HL-60 (cell line): ENCODE measurements at places on chromosomes 16 and 17.
A peak's percentile ranks its signal among the peaks of the same experiment; 100 is the strongest.

GRCh38 chr17:56034197-56034635 lies 119.1 kb upstream of the ANKFN1 start:
- no peak for DNase-seq

- no peak for DNase-seq
These were observed 81.9 kb downstream of the KCNJ18 start for GRCh38 chr17:21774263-21774662.

GRCh38 chr17:48545022-48545375 lies at the start of gene HOXB2:
Gene HOXB2, minus strand, starts transcription at chr17:48545109. Its CDS starts 198 bp downstream, at chr17:48544911.
- DNase-seq, result no peak

GRCh38 chr16:85926370-85926769 lies 27.4 kb downstream of the IRF8 start:
- no peak for DNase-seq

GRCh38 chr17:75526555-75527270 lies 1.2 kb downstream of the LLGL2 start:
- no peak for DNase-seq

GRCh38 chr17:61498042-61498994 lies 46.1 kb downstream of the TBX4 start:
- no peak for DNase-seq

- no peak for DNase-seq
These were observed 71.8 kb downstream of the PRKCA start for GRCh38 chr17:66373944-66374817.

- no peak for DNase-seq
These were observed 6.9 kb downstream of the SLC12A4 start for GRCh38 chr16:67961551-67961957.

DNA sequence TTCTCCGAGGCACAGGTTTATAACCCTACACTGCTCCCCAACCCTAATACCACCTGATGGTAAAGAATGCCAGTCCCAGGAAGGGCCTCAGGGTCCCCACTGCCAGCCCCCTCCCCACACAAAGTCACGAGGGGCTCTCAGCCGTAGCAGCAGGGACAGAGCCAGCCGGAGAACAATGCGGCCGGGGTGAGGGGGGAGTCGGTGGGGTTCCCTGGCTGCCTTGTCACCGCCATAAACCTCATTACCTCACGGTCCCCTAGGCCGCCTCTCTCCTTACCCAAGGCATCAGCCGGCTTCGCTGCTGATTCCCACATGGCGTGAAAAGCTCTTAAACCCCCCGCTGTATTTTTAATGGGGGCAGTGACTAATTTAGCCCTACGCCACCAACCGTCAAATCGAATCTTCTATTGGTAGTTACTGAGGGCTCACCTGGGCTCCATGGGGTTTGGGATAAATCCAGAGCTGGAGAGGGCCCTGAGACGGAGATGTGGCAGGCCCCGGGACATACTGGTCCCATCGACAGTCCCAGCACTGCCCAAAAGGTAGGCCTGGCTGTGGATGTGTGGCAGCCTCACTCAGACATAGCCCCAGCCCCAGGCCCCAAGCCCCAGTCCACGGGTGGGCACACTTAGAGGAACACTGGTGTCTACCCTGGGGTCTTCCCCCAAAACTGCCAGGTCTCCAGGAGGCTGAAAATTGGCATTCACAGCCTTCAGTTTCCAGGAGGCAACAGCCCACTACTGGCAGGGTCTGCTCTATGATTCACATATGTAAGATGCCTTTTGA lies 115.3 kb downstream of the C16orf78 start:
- DNase-seq, result no peak

GRCh38 chr17:17420082-17420481 lies 56.7 kb upstream of the MED9 start:
- DNase-seq, result no peak

DNA sequence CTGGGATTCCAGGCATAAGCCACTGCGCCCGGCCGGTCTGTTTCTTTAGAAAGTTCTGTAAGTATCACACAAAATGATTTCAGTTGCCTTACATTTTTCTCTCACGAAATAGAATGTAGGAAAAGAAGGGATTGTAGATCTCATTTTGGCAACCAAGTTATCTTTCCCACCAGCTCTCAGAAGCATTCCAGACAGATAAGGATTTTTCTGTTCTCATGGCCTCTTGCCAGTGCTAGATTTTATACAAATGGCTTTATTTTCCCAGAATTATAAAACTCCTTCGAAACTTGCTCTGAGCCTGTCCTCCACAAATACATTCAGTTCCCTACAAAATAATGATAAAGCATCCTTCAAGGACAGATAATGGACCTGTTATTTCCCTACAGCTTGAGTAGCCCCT lies 46.9 kb downstream of the LCMT1 start:
- no peak for DNase-seq

GRCh38 chr17:43839670-43840108 lies 6.7 kb upstream of the MPP3 start:
- no peak for DNase-seq

DNA sequence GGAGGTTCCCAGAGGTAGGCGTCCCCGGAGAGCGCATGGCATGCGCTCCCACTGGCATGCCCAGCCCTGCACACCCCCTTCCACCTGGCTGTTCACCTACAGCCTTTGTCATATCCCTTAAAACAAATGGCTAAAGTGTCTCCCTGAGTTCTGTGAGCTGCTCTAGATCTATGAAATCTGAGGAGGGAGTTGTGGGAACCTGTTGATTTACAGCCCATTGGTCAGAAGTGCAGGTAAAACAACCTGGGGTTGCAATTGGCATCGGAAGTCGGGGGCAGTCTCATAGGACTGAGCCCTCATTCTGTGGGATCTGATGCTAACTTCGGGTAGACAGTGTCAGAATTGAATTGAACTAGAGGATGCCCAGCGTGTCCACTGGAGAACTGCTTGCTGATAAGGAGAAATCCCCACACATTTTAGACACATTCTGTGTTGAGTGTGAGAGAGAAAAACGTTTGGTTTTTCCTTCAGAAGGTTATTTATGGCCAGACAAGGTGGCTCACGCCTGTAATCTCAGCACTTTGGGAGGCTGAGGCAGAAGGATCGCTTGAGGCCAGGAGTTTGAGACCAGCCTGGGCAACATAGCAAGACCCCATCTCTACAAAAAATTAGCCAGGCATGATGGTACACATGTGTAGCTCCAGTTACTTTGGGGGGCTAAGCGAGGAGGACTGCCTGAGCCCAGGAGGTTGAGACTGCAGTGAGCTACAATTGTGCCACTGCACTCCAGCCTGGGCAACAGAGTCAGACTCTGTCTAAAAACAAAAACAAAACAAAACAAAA lies 22.1 kb upstream of the GSG1L start:
- DNase-seq, result no peak

GRCh38 chr16:23374721-23375510 lies 72.8 kb downstream of the SCNN1B start:
- DNase-seq, result no peak

DNA sequence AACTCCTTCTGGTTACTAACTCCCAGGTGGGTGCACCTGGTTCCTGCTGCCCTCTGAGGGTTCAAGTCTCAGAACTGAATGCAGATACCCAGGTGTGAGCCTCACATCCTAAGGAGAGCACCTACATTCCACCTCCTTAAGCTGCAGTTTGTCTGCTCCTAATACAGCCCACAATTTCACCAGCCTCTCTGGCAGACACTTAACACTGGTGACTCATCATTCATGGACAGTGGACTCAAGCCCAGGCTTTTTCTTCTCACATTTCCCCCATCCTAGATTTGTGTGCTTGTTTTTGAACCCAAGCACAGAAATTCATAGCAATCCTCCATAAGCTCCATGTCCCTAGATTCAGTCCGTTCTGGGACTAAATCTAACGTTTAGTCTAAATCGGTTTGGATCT lies 7.0 kb upstream of the MAF start:
- DNase-seq, result no peak

DNA sequence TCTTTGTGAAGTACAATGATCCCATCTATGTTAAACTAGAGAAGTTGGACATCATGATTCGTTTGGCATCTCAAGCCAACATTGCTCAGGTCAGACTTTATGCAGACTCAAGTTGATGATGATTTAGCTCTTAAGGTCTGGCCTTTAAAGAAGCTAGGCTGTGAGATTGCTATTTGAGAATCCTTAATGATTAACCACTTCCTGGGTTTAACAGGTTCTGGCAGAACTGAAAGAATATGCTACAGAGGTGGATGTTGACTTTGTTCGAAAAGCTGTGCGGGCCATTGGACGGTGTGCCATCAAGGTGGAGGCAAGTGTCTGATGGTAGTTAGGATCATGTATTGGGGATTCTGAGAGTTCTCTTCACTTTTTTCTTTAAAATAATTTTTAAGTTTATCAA lies 40.3 kb downstream of the AP2B1 start:
- no peak for DNase-seq

GRCh38 chr16:4957720-4958509 lies at the start of gene SEC14L5:
Gene SEC14L5, plus strand, starts transcription at chr16:4958330. Its CDS starts 994 bp downstream, at chr16:4959324.
- peak; percentile 97 for DNase-seq

- no peak for DNase-seq
These were observed 3.9 kb downstream of the RAB40C start for GRCh38 chr16:593807-594206.

- no peak for DNase-seq
These were observed 24.8 kb downstream of the RAD51D start for GRCh38 chr17:35094902-35095301.

DNA sequence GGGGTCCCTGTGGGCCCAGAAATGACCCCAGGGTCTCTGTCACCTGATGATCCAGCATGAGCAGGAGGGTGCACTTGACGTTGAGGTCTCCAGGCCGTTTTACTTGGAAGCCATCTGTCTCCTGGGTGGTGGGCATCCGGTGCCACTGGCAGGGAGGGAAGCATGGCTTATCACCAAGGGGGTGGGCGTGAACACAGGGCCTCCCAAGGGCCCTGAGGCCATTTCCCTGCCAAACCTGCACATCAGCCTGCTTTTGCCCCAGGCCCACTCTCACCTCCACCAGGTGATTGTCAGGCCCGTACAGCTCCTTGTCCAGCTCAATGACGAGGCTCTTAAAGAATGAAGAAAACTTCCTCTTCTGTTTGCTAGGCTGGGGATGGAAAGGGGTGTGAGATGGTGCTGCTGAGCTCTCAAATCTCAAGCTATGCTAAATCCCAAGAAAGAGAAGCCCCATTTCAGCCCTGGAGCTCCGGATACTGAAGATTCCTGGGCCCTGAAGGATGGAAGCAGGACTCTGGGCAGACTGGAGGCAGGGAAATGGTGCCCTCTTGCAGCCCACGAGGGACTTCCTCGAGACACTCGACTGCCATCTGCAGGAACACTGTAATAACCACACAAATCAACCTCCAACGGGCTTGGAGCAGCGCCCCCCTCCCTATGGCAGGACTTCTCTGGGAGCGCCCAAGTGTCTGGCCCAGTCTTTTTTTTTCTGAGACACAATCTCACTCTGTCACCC lies 7.1 kb upstream of the FTSJ3 start:
- peak; percentile 91 for DNase-seq

DNA sequence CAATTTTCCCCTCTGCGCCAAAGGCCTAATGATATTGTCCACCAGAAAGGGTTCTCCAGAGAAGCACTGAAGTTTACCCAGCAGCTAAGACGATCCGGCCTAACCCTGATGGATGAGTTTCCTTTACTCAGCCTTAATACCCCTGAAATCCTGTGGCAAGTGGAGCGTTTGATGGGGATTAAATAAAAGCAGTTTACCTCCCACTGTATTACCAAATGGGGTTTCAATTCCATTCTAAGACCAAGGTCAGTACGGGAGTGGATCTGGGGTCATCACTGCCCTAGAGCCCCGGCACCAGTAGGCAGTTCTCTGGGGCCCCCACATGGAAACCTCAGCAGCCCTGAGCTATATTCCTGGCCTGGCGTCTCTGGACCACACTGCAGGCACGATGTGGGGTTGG lies 97.1 kb upstream of the NOL11 start:
- DNase-seq, result no peak

GRCh38 chr16:74623839-74624235 lies 16.9 kb upstream of the GLG1 start:
- DNase-seq, result no peak

GRCh38 chr16:48082516-48082915 lies 73.3 kb downstream of the ABCC12 start:
- DNase-seq, result no peak

- DNase-seq, result no peak
These were observed 116.5 kb upstream of the GOT2 start for GRCh38 chr16:58850678-58851020.

- no peak for DNase-seq
These were observed 23.6 kb upstream of the HOXB9 start for GRCh38 chr17:48649741-48650140.

- DNase-seq, result no peak
These were observed 19.5 kb downstream of the SEC14L1 start for GRCh38 chr17:77160091-77160874.

DNA sequence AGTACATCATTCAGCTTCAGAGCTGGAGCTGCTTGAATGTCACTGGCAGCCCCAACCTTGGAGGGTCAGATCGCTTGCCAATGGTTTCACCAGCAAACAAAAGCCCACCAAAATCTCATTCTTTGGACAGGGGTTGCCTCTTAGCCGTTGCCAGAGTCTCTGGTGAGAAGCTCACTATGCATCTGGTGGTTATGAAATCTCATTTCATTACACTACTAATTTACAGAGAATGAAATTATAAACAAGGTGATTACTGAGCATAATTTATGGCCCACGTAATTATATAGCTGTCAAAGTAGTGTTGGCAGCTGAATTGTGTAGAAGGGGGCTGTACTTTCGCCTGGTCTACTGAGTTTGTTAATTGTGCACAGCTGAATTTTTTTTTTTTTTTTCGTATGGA lies 688.9 kb upstream of the KIF2B start:
- no peak for DNase-seq

- DNase-seq, result no peak
These were observed 108.9 kb upstream of the GSE1 start for GRCh38 chr16:85504242-85504641.

GRCh38 chr17:62643496-62643895 lies 16.0 kb downstream of the MRC2 start:
- no peak for DNase-seq
